ENCODE measurements at places on chromosomes 2 and 18. TPM values are rescaled to one million over a fixed set of nuclear protein-coding genes. Genes with fewer than 3 reads are reported as not detected.

DNA sequence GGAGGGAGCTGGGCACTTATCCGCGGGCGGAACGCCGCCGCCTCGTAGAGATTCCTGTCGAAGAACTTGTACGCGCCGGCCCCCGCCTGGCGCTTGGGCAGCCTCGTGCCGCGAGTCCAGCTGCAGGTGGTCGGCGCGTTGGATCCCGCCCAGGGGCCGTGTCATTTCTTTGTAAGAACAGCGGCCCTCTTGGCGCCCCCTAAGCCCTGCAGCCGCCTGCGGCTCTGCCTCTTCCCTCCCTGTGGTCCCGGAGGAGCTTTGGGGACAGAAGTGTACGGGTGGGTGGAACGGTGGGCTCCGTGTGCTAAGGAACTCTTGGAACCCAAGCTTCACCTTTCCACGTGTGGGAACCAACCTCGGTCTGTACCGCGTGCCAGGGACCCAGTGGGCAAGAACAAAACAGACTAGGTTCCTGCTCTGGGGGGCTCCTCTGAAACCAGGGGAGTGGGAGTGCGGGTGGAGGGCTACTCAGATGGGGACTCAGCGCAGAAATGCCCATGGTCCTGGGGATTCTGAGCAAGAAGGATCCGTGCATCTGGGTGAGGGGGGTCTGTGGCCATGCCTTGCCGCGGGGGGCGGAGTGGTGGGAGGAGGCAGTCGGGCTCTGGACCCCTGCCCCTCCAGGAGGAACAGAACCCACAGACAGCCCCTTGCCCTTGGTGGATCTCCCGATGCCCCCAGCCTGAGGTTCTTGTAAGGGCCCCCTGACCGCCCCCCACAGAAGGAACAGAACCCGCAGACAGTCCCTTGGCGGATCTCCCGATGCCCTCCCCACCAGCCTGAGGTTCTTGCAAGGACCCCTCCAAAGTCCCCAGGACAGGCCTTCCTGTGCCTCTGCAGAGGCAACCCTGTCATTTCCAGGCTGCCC lies 1.5 kb downstream of the GPC1 start:
- peak overlapping the region; percentile 72 for H3K4me3 ChIP-seq
- H3K27ac ChIP-seq: peak overlapping the region; percentile 94
- no peaks in the 10 kb centered on the region for H3K36me3 ChIP-seq
- H3K27me3 ChIP-seq: peaks cover 28% of the 10 kb centered on the region
- peaks cover 34% of the 10 kb centered on the region for H3K4me1 ChIP-seq

DNA sequence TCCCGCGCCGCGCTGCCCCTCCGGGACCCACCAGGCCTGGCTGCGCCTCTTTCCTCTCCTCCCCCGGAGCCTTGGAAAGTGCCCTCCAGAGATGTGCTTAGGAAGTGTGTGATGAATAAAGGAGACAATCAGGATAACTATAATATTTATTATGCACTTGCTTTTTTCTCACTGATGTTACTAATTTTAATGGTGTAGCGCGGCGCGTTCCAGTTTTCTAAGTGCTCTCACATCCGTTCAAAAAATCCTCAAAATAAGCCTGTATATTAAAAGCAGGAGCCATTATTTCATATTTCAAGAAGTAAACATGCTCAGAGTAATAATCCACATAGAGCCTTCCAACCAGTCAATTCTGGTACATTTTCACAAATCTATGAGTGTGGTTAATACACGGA lies 941 bp upstream of the MPPE1 start:
- peaks cover 37% of the 10 kb centered on the region for H3K4me1 ChIP-seq
- no peaks in the 10 kb centered on the region for H3K27me3 ChIP-seq
- H3K27ac ChIP-seq: peak overlapping the region; percentile 98
- peak overlapping the region; percentile 90 for H3K4me3 ChIP-seq

GRCh38 chr2:135299165-135299564 lies 231.9 kb downstream of the ZRANB3 start:
- H3K4me1 ChIP-seq: no peaks in the 10 kb centered on the region
- H3K4me3 ChIP-seq: no peak overlapping the region
- no peak for DNase-seq
- no peaks in the 10 kb centered on the region for H3K27me3 ChIP-seq

DNA sequence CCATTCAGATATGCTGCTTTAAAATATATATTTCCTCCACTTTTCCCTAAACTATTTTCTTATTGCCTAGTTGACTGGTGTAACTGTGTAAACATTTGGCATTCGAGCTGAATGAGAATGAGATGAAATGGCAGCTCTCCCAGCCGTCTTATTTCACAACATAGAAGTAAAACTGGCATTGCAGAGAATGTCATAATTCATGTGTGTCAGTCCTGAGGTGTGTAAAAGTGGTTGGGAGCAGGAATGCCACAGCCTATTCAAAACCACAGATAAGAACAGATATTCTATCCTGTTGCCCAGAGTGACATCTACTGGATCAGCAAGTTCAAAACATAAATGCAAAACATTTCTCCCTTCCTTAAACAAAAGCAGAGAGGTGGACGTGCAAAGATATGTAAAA lies 565.5 kb upstream of the CHAC2 start:
- no peak overlapping the region for H3K4me3 ChIP-seq
- no peak overlapping the region for H3K27ac ChIP-seq
- no peak for DNase-seq
- H3K4me1 ChIP-seq: no peaks in the 10 kb centered on the region

Gene ITGA4
- total RNA-seq: 1.9 TPM

Measured in heart right ventricle (tissue), 16 donors.